ENCODE measurements at places on chromosomes 1 and 21.

GRCh38 chr1:223492044-223492443 lies 98.8 kb downstream of the CCDC185 start:
- DNase-seq: no peak

DNA sequence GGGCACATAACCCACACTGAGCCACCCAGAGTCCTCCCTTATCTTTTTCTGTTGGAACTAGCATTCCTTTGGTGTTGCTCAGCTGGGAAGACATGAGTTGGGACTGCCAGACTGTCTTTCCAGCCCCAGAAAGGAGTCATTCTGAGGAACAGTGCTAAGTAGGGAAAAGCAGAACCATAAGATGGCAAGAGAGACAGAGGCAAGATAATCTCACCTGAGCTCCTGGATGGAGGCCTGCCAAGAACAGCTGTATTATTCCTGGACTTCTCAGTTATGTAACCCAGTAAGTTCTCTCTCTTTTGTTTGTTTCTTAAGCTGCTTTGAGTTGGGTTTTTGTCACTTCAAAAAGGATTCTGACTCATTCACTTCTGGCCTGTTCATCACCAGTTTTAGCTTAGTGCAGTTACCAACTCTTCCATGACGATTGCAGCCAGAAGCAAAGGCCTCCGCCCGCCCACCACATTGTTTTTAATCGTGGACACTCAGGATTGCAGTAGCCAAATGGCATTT lies 134.4 kb downstream of the OMA1 start:
- DNase-seq: no peak

DNA sequence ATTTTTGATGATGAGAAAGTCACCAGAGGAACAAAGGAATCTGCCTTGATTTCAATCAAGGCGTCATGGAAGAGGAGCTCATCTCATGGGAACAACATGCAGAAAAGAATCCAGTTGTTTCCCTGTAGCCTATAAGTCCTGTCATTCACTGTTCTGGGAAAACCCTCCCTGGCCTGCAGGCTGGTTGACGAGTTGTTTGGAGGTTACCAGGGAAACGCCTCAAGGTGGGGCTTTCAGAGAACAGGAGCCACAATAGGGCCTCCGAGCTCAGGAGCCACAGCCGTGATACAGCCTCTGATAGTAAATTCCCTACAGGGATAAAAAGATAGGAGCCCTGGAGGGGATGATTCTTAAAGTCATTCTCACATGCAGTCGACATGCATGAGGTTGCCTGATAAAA lies 135.2 kb downstream of the PSMG1 start:
- no peak for DNase-seq

DNA sequence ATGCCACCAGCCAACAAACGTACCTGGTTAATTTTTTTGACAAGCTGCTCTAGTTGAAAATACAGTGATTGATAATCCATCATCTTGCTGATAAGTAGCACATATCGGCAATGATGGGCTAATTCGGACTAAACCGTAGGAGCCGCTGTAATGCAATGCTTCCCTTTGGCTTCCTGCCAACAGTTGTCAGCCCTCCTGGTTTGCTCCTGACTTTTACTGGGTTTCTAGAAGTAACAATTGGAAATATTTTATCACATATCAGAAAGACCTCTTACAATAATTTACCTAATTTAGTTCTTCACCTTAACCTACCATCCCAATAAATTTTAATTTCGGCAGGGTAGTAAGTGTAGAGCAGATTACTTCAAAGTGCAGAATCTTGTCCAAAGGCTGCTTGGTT lies 148.5 kb downstream of the DHRS3 start:
- no peak for DNase-seq

- no peak for DNase-seq
These were observed 486 bp upstream of the KCNA3 start for GRCh38 chr1:110675060-110675791.
